ENCODE measurements at places on chromosomes 11 and 22.

DNA sequence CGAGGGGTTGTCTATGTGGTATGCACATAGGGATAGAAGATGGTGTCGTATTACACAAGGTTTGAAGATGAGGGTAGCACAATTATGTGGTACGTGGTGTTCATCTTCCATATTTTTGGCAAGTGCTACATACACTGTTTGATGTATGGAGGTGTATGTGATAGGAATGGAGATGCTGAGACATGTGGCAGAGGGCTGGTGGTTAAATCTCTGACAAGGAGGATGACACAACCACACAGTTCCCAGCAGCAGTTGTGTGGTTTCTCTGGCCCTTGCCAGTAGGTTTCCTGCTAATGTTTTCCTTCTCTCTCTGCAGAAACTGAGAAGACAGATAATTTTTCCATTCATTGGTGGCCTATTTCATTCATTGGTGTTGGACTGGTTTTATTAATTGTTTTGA is 17.0 kb downstream of the NCR3LG1 start:
- DNase-seq, result no peak

DNA sequence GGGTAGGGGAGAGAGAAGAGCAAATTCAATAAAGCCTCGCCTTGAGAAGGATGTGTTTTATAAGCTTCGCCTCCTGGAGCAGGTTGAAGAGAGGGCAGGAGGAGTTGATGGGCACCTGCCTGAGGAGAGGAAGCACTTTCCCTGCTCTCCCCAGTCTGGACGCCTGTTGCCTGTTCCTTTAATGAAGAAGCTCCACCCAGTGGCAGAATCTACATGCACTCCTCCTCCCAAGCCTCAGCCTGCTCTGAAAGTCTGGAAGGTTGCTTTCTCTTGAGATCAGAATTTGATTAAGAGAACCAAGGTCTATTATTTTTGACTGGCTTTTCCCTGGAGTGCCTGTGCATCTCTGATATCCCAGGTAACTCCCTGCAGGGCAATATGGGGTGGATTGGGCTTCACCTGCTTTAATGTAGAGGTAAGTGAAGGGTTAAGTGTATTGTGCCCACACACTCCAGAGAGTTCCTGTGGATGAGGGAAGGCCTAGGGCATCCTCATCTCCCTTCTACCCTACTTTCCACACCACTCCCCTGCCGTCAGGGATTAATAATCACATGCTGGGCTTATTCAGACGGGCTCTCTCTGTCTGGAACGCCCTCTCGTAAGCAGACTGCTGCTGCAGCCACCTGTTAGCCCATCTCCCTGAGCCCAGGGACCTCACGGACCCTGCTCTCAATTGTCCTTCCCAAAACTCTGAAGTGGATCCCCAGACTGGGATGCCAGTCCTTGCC is 22.3 kb downstream of the NTM start:
- DNase-seq, result no peak

- no peak for DNase-seq
Measured at GRCh38 chr22:21961886-21962654, 9.4 kb upstream of the PPM1F start.

GRCh38 chr22:32207971-32208480 is 3.2 kb upstream of the RFPL2 start:
- DNase-seq, result no peak

- DNase-seq, result no peak
Measured at GRCh38 chr11:84455691-84456090, 1169.5 kb upstream of the CCDC90B start.

DNA sequence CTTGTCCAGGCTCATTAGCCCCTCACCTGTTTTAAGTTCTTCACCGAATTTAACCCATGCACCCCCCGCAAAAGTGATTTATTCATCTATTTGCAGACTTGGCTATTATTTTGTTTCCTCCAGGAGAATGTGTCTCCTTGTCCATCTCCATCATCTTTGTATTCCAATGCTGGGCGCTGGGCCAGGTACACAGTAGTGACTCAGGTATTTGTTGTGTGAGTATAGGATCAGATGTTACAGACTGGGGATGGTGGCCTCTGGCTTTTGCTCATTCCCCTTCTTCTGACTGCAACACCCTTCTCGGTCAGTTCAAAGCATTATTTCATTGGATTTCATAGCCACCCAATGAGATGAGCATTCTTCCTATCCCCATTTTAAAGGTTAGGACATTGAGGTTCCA is 408.2 kb downstream of the MN1 start:
- no peak for DNase-seq

- DNase-seq, result no peak
Measured at GRCh38 chr22:41524809-41525449, 19.3 kb downstream of the POLR3H start.

GRCh38 chr11:19453651-19454257 is 213.0 kb upstream of the E2F8 start:
- DNase-seq, result no peak

- no peak for DNase-seq
Measured at GRCh38 chr11:44814881-44815592, 88.3 kb downstream of the TSPAN18 start.

GRCh38 chr11:43868852-43869567 is 11.6 kb upstream of the ALKBH3 start:
- no peak for DNase-seq

DNA sequence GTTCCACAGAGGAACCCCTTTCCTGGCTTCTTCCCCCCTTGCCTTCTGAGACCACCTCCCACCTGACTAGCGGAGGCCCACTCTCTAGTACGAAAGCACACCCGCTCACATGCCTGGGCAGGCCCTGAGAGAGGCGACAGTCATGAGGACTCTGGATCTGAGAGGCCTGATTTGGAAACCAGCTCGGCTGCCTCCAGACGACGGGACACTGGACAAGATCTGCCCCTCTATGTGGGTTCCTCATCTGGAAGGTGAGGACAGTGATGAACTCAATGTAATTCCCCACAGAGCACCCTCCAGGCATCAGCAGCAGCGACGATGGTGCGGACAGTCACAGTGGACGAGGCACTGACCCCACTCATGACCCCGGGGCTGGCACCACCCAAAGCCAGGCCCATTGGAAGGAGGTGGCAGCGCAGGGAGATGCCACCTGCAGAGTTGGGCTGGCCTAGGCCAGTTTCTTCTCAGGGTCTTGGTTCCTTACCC is 7.5 kb downstream of the SULT4A1 start:
- DNase-seq, result no peak

GRCh38 chr22:26656891-26657851 is at the start of gene MIAT:
Gene MIAT, plus strand, starts transcription at chr22:26657588.
- peak; percentile 81 for DNase-seq

DNA sequence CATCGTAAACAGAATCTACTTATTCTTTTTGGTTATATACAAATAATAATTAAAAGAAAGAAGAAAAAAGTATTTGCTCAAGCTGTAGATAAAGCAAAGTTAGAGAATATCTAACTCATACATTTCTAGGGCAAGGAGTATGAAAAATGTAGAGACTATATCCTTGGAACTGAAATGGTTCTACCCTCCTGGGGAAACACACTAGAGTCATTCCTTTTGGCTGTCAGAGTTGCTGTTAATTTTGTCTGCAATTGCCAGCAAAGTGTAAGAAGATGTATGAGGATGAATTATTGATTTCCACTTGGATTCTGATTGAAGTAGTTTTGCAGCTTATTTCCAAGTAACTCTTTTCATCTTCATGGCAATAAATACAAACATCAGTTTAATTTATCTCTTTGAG is 69.1 kb downstream of the SLC17A6 start:
- DNase-seq, result no peak

DNA sequence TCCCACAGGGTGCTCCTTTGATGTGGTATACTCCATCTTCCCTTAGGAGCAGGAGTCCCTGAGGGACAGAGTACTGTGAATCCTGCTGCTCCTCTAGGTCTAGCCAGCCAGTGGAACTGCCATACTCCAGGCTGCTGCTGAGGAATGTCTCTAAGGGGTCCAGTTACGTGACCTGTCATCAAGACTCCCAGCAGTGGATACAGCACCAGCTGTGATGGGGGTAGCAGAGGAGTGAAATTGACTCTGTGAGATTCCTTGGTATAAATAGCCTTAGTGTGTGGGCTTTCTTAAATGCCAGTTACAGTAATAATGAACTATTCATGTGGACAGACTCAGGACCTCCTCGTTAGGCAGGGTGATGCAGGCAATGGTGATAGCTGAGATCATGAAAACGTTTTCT is 140.4 kb upstream of the LUZP2 start:
- no peak for DNase-seq

DNA sequence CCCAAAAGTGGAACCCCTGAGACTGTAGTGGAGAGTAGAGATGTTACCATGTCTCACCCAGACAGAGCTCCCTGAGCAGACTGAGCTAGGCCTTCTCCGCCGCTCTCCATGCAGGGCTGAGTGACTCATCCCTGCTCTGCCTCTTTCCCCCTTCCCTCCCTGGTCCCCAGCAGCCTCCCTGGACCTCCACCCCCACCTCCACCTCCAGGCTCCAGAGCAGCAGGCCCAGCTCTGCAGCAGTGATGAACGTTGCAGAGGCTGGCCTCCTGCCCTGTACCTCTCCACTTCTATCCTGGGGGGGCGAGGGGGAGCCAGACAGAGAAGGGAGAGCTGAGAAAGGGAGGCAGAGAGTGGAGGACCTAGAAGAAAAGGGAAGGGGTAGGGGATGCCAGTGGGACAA is 19.3 kb upstream of the ARAP1 start:
- DNase-seq, result no peak

DNA sequence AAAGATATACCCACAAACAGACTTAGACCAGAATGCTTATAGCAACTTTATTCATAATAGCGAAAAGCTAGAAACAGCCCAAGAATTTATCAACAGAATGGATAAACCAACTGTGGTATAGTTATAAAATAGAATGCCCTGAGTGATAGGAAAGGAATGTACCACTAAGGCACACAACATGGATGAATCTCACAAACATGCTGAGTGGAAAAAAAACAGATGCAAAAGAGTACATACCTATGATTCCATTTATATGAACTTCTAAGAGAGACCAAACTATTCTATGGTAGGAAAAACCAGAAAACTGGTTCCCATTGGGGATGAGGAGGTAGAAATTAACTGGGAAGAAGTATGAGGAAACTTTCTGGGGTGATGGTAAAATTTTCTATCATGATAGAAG is 40.4 kb upstream of the GRIK4 start:
- no peak for DNase-seq

- no peak for DNase-seq
Measured at GRCh38 chr11:121630041-121630440, 177.3 kb upstream of the SORL1-AS1 start.

All from ecto neural progenitor cell (in vitro differentiated cells).